ENCODE measurements at places on chromosomes 2 and 18. TPM values are rescaled to one million over a fixed set of nuclear protein-coding genes. Genes with fewer than 3 reads are reported as not detected.

The PID1 gene
- total RNA-seq: 0.83 TPM

The IL37 gene
- not detected for total RNA-seq

DNA sequence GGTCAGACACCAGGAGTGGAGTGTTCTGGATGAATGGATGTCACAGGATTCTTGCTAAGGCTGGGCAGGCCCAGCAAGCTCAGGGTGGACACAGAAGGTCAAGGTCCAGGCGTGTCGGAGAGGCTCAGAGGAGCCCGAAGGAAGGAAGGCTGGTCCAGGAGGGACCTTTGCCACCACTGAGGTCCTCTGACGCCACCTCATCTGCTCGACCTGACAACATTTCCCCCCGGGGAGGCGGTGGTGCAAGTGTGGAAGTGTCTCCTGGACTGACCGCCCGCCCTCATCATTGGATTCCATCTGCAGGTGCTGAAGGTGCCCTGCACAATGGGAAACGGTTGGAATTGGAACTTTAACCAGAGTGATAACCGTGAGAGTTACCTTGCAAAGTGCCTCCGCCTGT is 124.6 kb downstream of the RTP5 start:
- no peaks in the 10 kb centered on the region for H3K36me3 ChIP-seq
- H3K4me1 ChIP-seq: no peaks in the 10 kb centered on the region
- H3K27ac ChIP-seq: no peak overlapping the region
- no peak overlapping the region for H3K4me3 ChIP-seq
- no peak for DNase-seq

DNA sequence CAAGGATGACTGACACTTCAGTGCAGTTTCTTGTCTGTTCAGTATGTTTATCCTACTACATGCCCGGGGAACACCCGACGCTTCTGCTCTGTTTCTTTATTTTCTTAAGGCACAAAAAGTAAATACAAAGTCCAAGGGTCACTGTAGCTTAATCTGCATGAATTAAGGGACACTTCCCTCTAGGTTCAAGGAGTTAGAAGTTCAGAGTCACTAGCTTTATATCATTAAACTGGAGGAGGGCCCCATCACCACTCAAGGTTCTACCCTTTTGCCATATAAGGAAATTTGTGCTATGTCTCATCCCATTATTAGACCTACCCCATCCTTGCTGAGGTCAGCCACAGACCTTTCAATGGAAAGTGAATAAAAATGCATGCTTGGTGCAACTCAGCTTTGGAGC is 27.6 kb upstream of the RMDN2 start:
- H3K4me1 ChIP-seq: no peaks in the 10 kb centered on the region
- DNase-seq: no peak
- H3K36me3 ChIP-seq: no peaks in the 10 kb centered on the region
- no peak overlapping the region for H3K27ac ChIP-seq
- H3K27me3 ChIP-seq: no peaks in the 10 kb centered on the region

DNA sequence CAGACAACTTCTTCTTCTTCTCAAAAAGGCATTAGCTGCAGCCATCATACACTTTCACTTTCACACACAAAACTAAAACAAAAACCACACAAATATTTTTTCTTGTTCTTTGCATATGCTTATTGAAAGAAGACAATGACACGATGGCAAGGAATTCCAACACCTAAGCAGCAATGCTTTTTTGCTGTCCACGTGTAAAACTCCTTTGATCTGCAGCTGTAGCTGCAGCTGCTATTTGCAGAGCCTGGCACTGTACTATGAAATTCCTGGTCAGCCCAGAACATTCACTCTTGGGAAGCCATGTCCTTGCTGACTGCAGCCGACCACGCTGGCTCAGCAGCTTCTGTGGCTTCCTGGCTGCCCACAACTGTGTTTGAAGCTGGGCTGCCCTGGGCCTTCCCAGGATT is 316.2 kb downstream of the CDH2 start:
- H3K36me3 ChIP-seq: no peaks in the 10 kb centered on the region
- no peaks in the 10 kb centered on the region for H3K27me3 ChIP-seq
- no peak overlapping the region for H3K27ac ChIP-seq

DNA sequence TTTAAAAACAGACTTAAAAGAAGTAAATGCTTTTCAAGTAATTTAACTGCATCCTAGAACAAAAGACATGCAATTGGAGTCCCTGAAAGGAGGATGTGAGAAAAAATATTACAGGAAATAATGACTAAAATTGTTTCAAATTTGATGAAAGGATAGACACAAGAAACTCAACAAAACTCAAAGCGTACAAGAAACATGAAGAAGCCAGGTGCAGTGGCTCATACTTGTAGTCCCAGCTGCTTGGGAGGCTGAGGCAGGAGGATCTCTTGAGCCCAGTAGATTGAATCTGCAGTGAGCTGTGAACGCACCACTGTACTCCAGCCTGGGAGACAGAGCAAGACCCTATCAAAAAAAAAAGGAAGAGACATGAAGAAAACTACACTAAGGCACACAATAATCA is 118.1 kb upstream of the SLC39A10 start:
- no peaks in the 10 kb centered on the region for H3K27me3 ChIP-seq
- H3K4me3 ChIP-seq: no peak overlapping the region
- H3K36me3 ChIP-seq: no peaks in the 10 kb centered on the region
- H3K27ac ChIP-seq: no peak overlapping the region
- no peak for DNase-seq

GRCh38 chr2:36389091-36389564 is 33.5 kb downstream of the CRIM1 start:
- H3K4me1 ChIP-seq: peaks cover 27% of the 10 kb centered on the region
- peak; percentile 67 for DNase-seq
- no peaks in the 10 kb centered on the region for H3K27me3 ChIP-seq

GRCh38 chr2:180655393-180655792 is 325.0 kb upstream of the UBE2E3 start:
- DNase-seq: no peak
- H3K4me1 ChIP-seq: peaks cover 5% of the 10 kb centered on the region
- no peaks in the 10 kb centered on the region for H3K27me3 ChIP-seq
- H3K36me3 ChIP-seq: no peaks in the 10 kb centered on the region

- no peak for DNase-seq
- H3K4me1 ChIP-seq: peaks cover 1% of the 10 kb centered on the region
- H3K36me3 ChIP-seq: no peaks in the 10 kb centered on the region
- no peak overlapping the region for H3K27ac ChIP-seq
- H3K4me3 ChIP-seq: no peak overlapping the region
- no peaks in the 10 kb centered on the region for H3K27me3 ChIP-seq
Observed at GRCh38 chr2:53460347-53460746, 307.3 kb upstream of the CHAC2 start.

GRCh38 chr2:171921970-171922229 is 361 bp upstream of the HAT1 start:
- H3K4me1 ChIP-seq: no peaks in the 10 kb centered on the region
- peaks cover 2% of the 10 kb centered on the region for H3K36me3 ChIP-seq
- H3K27me3 ChIP-seq: no peaks in the 10 kb centered on the region

DNA sequence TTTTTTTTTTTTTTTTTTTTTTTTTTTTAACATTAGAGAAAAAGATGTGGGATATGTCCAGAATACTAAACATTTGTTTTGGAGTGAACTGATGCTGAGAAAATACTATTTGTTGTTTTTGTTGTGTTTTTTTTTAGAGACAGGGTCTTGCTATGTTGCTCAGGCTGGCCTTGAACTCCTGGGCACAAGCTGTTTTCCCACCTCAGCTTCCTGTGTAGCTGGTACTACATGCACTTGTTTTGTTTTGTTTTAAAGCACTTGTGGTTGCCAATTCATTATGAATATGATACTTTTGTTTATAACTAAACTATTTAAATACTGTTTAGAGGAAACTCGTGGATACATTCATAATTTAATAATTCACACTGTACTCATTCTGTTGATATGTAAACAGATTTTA is 33.4 kb upstream of the DYSF start:
- H3K36me3 ChIP-seq: peaks cover 11% of the 10 kb centered on the region
- no peaks in the 10 kb centered on the region for H3K27me3 ChIP-seq
- DNase-seq: no peak
- no peak overlapping the region for H3K4me3 ChIP-seq
- no peaks in the 10 kb centered on the region for H3K4me1 ChIP-seq

Measured in IMR-90 (cell line).